ENCODE measurements at places on chromosomes 4 and X.
A peak's percentile ranks its signal among the peaks of the same experiment; 100 is the strongest.

DNA sequence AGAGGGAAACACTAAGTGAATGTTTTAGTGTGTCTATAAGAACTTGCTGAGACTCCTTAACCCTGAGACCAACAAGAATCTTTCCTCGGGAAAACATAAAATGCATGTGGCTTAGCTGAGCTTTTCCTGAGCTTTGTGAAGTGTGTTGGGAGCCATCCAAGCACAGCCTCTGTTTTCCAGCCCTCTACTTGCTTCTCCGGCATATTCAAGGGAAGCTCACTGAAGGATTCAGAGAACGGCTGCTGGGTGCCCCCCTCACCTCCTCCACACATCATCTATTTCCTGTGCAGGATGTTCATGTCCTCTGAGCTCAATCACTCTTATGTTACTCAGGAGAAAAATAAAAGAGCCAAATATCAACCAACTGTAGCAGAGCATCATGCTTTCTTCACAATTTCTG, 492.1 kb downstream of the IL15 start:
- no peak for DNase-seq

DNA sequence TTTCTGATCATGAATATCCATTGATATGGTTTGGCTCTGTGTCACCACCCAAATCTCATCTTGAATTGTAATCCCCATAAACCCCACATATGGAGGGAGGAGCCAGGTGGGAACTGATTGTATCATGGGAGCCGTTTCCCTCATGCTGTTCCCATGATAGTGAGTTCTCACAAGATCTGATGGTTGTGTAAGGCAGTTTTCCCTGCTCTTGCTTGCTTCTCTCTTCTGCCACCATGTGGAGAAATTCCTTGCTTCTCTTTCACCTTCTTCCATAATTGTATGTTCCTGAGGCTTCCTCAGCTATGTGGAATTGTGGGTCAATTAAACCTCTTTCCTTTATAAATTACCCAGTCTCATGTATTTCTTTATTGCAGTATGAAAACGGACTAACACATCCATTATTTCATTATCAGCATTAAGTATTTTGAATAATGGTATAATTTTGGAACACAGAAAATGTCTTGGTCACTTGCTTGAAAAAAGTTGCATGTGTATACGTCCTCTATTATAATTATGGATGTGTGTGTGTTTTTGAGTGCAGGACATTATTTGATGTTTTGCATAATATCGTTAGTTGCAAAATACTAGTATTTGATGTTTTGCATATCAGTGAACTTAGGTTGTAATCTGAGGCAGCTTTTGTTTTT, 334.6 kb downstream of the PCDH10 start:
- DNase-seq: peak; percentile 71

- no peak for DNase-seq
These were observed 187.7 kb upstream of the TAPT1 start for GRCh38 chr4:16413814-16414555.

DNA sequence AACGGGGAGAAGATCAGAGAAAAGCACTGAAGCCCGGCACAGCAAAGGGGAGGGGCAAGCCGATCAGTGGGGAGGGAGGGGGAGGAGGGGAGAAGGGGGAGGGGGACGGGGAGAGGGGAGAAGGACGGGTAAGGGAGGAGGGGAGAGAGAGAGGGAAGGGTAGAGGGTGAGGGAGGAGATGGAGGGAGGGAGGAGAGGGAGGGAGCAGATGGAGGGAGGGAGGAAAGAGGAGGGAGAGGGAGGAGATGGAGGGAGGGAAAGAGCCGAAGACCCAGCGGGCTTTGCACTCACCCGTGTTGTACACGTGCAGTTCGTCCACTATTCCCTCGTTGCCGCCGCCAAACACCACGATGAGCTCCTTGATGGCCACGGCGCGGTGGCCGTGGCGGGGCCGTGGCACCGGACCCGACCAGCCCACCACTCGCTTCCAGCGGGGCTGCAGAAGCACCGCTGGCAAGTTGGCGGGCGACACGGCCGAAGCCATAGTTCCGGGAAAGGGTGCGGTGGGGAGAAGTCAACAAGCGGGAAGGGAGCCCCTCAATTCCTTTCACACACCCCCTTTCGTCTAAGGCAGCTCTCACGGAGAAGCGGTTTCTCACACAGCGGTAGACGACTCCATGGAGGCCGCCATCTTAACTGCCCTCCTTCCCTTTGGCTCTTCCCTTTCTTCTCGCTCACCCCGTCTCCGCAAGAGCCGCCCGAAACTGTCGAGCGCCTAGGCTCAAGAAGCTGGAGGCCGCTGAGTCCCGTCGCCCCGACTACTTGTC, 1.1 kb downstream of the HCFC1 start:
- peak; percentile 14 for DNase-seq

GRCh38 chr4:41573502-41574001, 35.6 kb downstream of the LIMCH1 start:
- DNase-seq: no peak

- no peak for DNase-seq
These were observed 1.8 kb upstream of the BCORL1 start for GRCh38 chrX:129980540-129981199.

DNA sequence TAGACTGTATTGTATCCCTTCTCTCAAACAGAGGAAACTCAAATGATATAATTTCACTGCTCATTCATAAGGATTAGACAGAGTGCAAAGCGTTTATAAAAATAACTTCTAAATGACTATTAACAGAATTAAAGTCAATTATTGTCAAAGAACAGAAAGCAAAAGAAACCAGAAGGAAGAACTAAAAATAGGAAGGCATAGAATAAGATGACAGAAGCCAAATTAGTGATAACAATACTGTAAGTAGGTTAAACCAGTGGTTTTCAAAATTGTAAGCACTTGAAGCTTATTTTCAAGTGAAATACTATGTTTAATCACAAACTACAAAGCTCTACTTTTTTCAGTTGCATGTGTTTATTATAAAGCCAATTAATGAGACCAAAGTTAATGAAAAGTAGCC, 305.2 kb downstream of the PPP1R2C start:
- DNase-seq: no peak

- no peak for DNase-seq
These were observed 59.6 kb upstream of the HPGD start for GRCh38 chr4:174581901-174582300.

DNA sequence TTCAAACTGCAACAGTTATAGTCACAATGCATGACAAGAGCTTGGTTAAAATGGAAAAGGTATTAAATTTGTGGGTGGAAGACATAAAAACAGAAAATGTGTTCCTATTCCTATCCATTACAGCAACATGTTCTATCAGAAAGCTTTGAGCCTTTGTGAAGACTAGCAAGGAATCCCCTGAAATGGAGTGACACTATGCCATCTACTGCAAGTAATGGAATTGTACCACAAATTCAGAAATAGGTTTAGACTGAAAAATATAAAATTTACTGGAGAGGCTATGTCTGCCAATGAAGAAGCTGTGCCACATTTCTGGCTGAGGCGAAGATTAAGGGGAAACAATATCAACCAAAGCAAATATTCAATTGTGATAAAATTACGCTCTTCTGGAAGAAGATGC, 247.9 kb downstream of the ADAM29 start:
- DNase-seq: peak; percentile 11

DNA sequence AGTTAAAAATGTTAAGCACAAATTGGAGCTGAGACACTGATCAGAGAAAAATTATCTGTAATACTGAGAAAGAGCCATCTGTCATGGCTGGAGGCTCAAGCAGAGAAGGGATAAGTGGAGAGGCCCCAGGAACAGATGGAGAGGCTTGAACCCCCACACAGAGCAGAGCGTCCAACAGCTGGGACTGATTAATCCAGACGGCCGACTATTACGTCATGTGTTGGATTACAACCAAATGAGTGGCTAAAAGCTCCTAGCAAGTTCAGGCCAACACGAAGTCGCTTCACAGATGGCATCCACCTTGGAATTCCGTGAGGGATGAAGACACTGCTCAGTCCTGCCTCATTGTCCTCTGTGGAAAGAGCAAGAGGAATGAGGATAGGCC, 57.7 kb upstream of the ATXN3L start:
- peak; percentile 62 for DNase-seq

DNA sequence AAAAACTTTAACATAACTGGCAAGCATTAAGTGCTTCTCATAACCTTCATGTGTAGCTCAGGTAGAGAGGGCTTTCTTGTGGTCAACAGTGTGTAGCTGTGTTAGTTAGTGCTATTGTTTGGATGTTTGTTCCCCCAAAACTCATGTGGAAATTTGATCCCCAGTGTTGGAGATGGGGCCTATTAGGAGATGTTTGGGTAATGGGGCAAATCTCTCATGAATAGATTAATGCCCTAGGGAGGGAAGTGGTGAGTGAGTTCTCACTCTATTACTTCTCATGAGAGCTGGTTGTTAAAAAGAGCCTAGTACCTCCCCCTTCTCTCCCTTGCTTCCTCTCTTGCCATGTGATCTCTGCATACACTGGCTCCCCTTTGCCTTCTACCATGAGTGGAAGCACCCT, 16.5 kb upstream of the SLC25A43 start:
- no peak for DNase-seq

- no peak for DNase-seq
These were observed 10.7 kb upstream of the FNIP2 start for GRCh38 chr4:158758142-158758541.

DNA sequence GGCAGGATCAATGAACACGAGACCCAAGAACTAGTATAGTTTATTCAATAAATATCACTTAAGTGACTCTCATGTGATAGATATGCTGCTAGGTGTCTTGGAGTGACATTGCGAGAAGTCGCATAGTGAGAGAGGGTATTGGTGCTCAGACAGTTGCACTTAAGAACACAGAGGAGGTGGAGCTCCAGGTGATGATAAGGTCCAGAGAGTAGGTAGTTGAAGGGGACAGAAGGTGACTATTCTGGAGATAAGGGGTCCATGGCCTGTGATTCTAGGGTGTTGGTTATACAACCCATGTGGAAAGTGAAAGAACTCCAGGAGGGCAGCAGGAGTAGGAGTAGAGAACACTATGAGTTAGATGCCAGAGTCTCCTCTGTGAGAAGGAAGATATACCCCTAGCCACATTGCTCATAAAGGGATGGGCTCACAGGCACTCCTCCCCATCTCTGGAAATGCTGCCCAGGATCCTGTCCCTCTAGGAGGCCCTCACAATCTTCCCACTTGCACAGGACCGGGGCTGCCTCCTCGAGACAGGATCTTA, 9.2 kb downstream of the MAGED1 start:
- no peak for DNase-seq

- peak; percentile 80 for DNase-seq
These were observed 831.2 kb downstream of the CCSER1 start for GRCh38 chr4:90958256-90958895.

GRCh38 chr4:65139998-65140397, 530.3 kb downstream of the EPHA5 start:
- DNase-seq: peak; percentile 40

DNA sequence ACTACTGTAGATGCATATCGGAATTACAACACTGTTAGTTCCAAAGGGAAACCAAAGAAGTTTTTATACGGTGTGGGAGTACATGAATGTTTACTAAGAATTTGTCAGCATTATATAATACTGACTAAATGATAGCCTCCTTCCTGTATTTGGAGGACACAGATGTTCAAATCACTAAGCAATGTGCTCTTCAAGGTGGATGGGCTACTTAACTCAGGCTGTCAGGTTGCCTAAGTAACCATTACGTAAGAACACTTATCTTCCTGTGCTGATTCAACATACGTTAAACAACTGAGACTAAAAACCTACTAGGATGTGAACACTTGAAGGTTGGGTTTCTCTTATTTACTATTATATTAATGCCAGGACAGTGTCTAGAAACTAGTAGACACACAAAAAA, 81.9 kb upstream of the HPGD start:
- DNase-seq: peak; percentile 91

DNA sequence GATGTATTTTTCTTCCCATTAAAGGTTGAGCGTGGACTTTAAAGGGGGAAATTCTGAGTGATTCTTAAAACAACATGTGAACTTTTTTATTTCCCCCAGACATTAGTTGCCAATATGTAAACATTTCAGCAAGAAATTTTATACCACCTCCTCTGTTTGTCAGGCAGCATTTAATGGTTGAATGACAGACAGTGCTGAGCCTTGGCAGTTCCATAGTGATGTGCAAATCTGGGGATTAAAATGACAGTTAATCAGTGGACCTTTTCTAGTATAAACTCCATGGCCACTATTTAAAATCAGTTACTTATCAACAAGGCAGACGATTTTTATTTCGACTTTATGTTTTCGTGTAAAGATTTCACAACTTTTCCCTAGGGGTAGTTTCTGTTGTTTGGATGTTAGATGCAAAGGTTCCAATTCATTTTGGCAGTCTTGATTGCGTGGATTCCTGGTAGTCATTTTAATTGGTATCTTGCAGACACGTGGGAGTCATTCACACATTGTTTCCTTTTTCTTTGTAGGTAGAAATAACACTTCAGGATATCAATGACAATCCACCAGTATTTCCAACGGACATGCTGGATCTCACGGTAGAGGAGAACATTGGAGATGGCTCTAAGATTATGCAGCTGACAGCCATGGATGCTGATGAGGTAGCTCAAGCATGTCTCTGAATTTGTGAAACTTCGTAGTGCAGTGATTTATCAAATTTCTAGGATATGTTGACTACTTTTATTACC, 83.7 kb downstream of the FAT4 start:
- DNase-seq: no peak

- no peak for DNase-seq
These were observed 47.2 kb downstream of the DMP1 start for GRCh38 chr4:87697272-87697671.

GRCh38 chr4:111847296-111848008, 297.8 kb upstream of the FAM241A start:
- peak; percentile 26 for DNase-seq

DNA sequence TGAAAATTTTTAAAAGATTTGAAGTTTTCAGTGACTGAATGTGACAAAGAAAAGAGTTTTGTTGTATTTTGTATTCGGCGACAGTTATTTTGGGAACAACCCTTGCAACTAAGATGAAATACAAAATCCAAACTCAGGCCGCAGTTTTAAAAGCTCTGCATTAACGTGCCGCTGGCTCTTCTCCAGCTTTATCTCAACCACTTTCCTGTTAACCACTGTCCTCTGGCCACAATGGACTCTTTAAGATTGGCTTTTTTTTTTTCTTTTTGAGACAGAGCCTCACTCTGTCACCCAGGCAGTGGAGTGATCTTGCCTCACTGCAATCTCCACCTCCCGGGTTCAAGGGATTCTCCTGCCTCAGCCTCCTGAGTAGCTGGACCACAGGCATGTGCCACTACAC, 22.1 kb upstream of the AMTN start:
- DNase-seq: no peak

- DNase-seq: peak; percentile 33
These were observed 7.0 kb upstream of the TET2 start for GRCh38 chr4:105139646-105140045.

DNA sequence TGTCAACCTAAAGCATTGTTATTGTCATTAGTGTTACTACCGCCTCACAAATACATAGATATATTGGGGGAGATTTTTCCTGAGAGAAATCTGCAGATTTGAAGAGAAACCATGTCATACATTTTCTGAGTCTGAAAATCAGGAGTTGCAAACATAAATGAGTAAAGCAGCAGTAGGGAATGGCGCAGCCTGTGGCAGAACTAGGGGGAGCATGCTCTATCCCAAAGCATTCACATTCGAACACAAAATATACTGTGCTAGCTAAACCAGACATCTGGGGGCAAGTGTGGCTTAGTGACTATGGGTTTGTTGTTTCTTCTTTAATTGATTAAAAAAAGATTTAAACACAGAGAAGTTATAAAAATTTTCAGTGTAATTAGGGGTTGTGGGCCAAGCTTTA, 83.2 kb downstream of the CPE start:
- DNase-seq: no peak

GRCh38 chr4:168585168-168586091, 88.6 kb downstream of the PALLD start:
- peak; percentile 85 for DNase-seq

Measured in epithelial cell of esophagus (primary cell).